ENCODE measurements at places on chromosomes 13 and 19. TPM values are rescaled to one million over a fixed set of nuclear protein-coding genes. Genes with fewer than 3 reads are reported as not detected.

GRCh38 chr19:12974301-12975220 is 5.2 kb downstream of the DAND5 start:
- no peaks in the 10 kb centered on the region for H3K36me3 ChIP-seq
- no peak overlapping the region for H3K4me3 ChIP-seq
- H3K4me1 ChIP-seq, result peaks cover 6% of the 10 kb centered on the region
- no peak for DNase-seq
- H3K27me3 ChIP-seq, result no peaks in the 10 kb centered on the region

GRCh38 chr13:39635564-39635963 is 19.9 kb upstream of the COG6 start:
- no peaks in the 10 kb centered on the region for H3K4me1 ChIP-seq
- H3K27ac ChIP-seq, result no peak overlapping the region

- H3K4me1 ChIP-seq, result no peaks in the 10 kb centered on the region
- H3K27me3 ChIP-seq, result no peaks in the 10 kb centered on the region
- no peak for DNase-seq
- H3K27ac ChIP-seq, result no peak overlapping the region
- no peak overlapping the region for H3K4me3 ChIP-seq
- H3K36me3 ChIP-seq, result no peaks in the 10 kb centered on the region
These were observed 65.3 kb upstream of the ZNF681 start for GRCh38 chr19:23823952-23824389.

DNA sequence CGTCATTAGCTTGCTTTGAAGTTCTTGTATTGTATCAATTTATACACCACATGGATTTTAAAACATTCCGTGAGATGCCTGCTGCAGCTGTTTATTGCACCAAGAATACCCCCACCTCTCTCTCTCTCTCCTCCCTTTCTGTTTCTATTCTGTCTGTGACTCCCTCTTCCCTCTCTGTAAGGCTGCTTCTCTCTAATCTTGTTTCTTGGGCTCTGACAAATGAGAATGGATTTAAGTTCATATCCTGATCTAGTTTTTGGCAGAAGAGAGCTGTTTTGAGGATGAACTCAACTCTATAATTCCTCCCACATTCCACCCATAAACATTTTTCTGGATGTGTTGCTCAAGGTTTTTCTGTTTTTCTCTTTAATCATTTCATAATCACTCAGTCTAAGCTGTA is 144.3 kb upstream of the FRY start:
- H3K4me3 ChIP-seq, result no peak overlapping the region
- H3K4me1 ChIP-seq, result peaks cover 76% of the 10 kb centered on the region
- peak overlapping the region; percentile 34 for H3K27ac ChIP-seq
- no peak for DNase-seq
- no peaks in the 10 kb centered on the region for H3K27me3 ChIP-seq

DNA sequence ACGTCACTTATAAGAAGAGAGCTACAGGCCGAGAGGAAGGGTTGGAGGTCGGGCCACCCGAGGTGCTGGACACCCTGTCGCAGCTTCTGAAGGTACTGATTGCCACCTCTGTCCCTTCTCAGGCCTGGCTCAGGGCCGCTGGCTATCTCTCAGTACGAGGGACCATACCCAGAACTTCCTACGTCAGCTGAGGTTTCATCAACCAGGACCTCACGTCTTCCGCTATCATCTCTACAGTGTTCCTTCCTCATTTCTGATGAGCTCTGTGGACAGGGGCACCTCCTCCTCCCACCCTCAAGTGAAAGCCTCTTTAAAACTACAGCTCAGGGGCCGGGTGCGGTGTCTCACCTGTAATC is 58.2 kb upstream of the USE1 start:
- no peak overlapping the region for H3K4me3 ChIP-seq
- no peaks in the 10 kb centered on the region for H3K27me3 ChIP-seq
- H3K4me1 ChIP-seq, result no peaks in the 10 kb centered on the region
- H3K36me3 ChIP-seq, result peaks cover 5% of the 10 kb centered on the region
- DNase-seq, result no peak

GRCh38 chr13:95833126-95833525 is 156.2 kb downstream of the DNAJC3 start:
- H3K4me3 ChIP-seq, result no peak overlapping the region
- DNase-seq, result no peak
- no peaks in the 10 kb centered on the region for H3K27me3 ChIP-seq
- peaks cover 4% of the 10 kb centered on the region for H3K36me3 ChIP-seq
- peaks cover 8% of the 10 kb centered on the region for H3K4me1 ChIP-seq

Gene PCDH20
- total RNA-seq, result 0.31 TPM

Gene RFX1
- total RNA-seq, result 12.0 TPM

Gene ZNF221
- 5.1 TPM for total RNA-seq

Gene AMER2
- not detected for total RNA-seq

Gene ZNF135
- 4.4 TPM for total RNA-seq

Measured in heart right ventricle (tissue), 16 donors.